Fibroblast of the aortic adventitia (primary cell): ENCODE measurements at places on chromosomes 11 and 22. TPM values are rescaled to one million over a fixed set of nuclear protein-coding genes. Genes with fewer than 3 reads are reported as not detected.

GAB4 gene
- total RNA-seq = not detected in 2 replicates

CSNK2A3 gene
- total RNA-seq = 1.6 and 4.7 TPM in 2 replicates

SCARF2 gene
- 11.8 and 42.9 TPM in 2 replicates for total RNA-seq

CCDC89 gene
- 4.2 and 7.9 TPM in 2 replicates for total RNA-seq

GRAP2 gene
- not detected in 2 replicates for total RNA-seq

SLC16A8 gene
- total RNA-seq = 0.18 and 1.6 TPM in 2 replicates

ABCG4 gene
- total RNA-seq = 0.08 TPM in 1 of 2 replicates, not detected in the other

NAV2 gene
- total RNA-seq = 6.5 and 44.6 TPM in 2 replicates

TLCD5 gene
- 5.8 and 6.4 TPM in 2 replicates for total RNA-seq

ARHGAP8 gene
- 0.41 TPM in 1 of 2 replicates, not detected in the other for total RNA-seq

PRR33 gene
- not detected in 2 replicates for total RNA-seq

OOSP2 gene
- not detected in 2 replicates for total RNA-seq

DNAJC24 gene
- total RNA-seq = 6.5 and 20.0 TPM in 2 replicates

POU2AF2 gene
- total RNA-seq = not detected in 2 replicates

FXYD6 gene
- total RNA-seq = 0.98 and 1.3 TPM in 2 replicates

MMP3 gene
- 3.3 TPM in 1 of 2 replicates, not detected in the other for total RNA-seq

CYB5R2 gene
- total RNA-seq = 5.4 and 11.2 TPM in 2 replicates

C11orf86 gene
- total RNA-seq = not detected in 2 replicates

FOLH1 gene
- not detected in 2 replicates for total RNA-seq

MIOX gene
- not detected in 2 replicates for total RNA-seq

TAF1D gene
- total RNA-seq = 160 and 233 TPM in 2 replicates

OR5F1 gene
- total RNA-seq = not detected in 2 replicates

TEAD1 gene
- total RNA-seq = 117 and 131 TPM in 2 replicates

NECTIN1 gene
- total RNA-seq = 3.4 and 7.8 TPM in 2 replicates

ACTN3 gene
- not detected in 2 replicates for total RNA-seq

RBMXL2 gene
- total RNA-seq = not detected in 2 replicates

ZNF214 gene
- total RNA-seq = 2.9 and 5.2 TPM in 2 replicates

TFIP11 gene
- 25.4 and 45.7 TPM in 2 replicates for total RNA-seq

TMX2 gene
- 46.9 and 66.6 TPM in 2 replicates for total RNA-seq

SCGB2A2 gene
- total RNA-seq = not detected in 2 replicates

PANX2 gene
- 0.90 TPM in 2 replicates for total RNA-seq

WT1 gene
- 0.27 and 46.6 TPM in 2 replicates for total RNA-seq
